ENCODE measurements at places on chromosomes 3 and 15. TPM values are rescaled to one million over a fixed set of nuclear protein-coding genes. Genes with fewer than 3 reads are reported as not detected.

ARID3B gene
- total RNA-seq, result 8.9 TPM

ANKUB1 gene
- 0.81 TPM for total RNA-seq

FETUB gene
- total RNA-seq, result not detected

TBC1D21 gene
- not detected for total RNA-seq

A4GNT gene
- not detected for total RNA-seq

CYP8B1 gene
- total RNA-seq, result not detected

CD86 gene
- 18.0 TPM for total RNA-seq

GNAI2 gene
- 337 TPM for total RNA-seq

CCR5 gene
- total RNA-seq, result 0.95 TPM

MUC20 gene
- 3.4 TPM for total RNA-seq

INKA1 gene
- 6.4 TPM for total RNA-seq

CMC1 gene
- 3.3 TPM for total RNA-seq

RFT1 gene
- 7.0 TPM for total RNA-seq

GOLGA8G gene
- not detected for total RNA-seq

HDC gene
- 8.3 TPM for total RNA-seq

TATDN2 gene
- total RNA-seq, result 38.7 TPM

AADACL2 gene
- not detected for total RNA-seq

LRRC31 gene
- not detected for total RNA-seq

HESX1 gene
- total RNA-seq, result 2.0 TPM

MORC1 gene
- not detected for total RNA-seq

PLSCR5 gene
- not detected for total RNA-seq

ARNT2 gene
- total RNA-seq, result 22.9 TPM

NEO1 gene
- total RNA-seq, result 51.4 TPM

ZNF710 gene
- total RNA-seq, result 12.0 TPM

Data from thoracic aorta (tissue), 2 donors.